ENCODE measurements at places on chromosomes 1 and 21. TPM values are rescaled to one million over a fixed set of nuclear protein-coding genes. Genes with fewer than 3 reads are reported as not detected.

CDC7 gene
- total RNA-seq = 2.5 TPM

OR2L2 gene
- not detected for total RNA-seq

DNTTIP2 gene
- total RNA-seq = 50.1 TPM

LDLRAD1 gene
- total RNA-seq = not detected

KIF21B gene
- 0.65 TPM for total RNA-seq

TTLL10 gene
- not detected for total RNA-seq

SPRR2E gene
- total RNA-seq = 55.0 TPM

BACH1 gene
- 89.6 TPM for total RNA-seq

CBR1 gene
- 450 TPM for total RNA-seq

KCNQ4 gene
- total RNA-seq = 2.0 TPM

OR2T27 gene
- total RNA-seq = not detected

HSPA6 gene
- 3.6 TPM for total RNA-seq

NECTIN4 gene
- 188 TPM for total RNA-seq

CD160 gene
- not detected for total RNA-seq

RRP1 gene
- total RNA-seq = 28.5 TPM

ST6GALNAC3 gene
- total RNA-seq = 5.3 TPM

RIPPLY3 gene
- not detected for total RNA-seq

ADAMTS4 gene
- total RNA-seq = 4.3 TPM

OR2L3 gene
- total RNA-seq = not detected

ZNF593OS gene
- not detected for total RNA-seq

AMY2A gene
- total RNA-seq = not detected

ACTA1 gene
- total RNA-seq = 1.2 TPM

VSIG8 gene
- 62.2 TPM for total RNA-seq

TNNT2 gene
- 18.7 TPM for total RNA-seq

KCNN3 gene
- 0.30 TPM for total RNA-seq

LRRC71 gene
- total RNA-seq = not detected

RIMKLA gene
- total RNA-seq = 0.44 TPM

GNG4 gene
- total RNA-seq = 0.76 TPM

CTSS gene
- 14.9 TPM for total RNA-seq

Measured in suprapubic skin (tissue), 4 donors.